Right kidney (tissue), 9 donors: ENCODE measurements at places on chromosomes 5 and 9.

GRCh38 chr9:37295178-37295577 is 127.3 kb upstream of the GRHPR start:
- DNase-seq, result no peak

GRCh38 chr5:79513308-79513703 is 628 bp downstream of the HOMER1 start:
- peak; percentile 71 for DNase-seq

DNA sequence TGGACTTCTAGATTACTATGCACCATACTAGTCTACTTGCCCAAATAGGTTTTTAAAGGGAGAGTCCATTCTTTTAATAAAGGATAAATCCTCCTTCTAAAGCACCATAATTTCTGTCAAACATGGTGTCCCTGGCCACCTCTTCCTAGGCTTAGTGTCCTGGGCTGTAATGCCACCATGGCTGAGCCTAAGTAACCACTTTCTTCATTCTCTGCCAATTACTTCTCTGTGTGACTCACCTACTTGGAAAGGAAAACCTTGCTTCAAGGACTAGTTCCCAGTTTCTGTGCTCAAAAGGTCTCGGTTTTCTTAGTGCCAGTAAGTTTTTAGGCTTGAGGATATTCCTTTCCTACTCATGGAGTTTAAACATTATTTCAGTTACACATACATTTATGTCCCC is 273.4 kb downstream of the DENND1A start:
- no peak for DNase-seq

DNA sequence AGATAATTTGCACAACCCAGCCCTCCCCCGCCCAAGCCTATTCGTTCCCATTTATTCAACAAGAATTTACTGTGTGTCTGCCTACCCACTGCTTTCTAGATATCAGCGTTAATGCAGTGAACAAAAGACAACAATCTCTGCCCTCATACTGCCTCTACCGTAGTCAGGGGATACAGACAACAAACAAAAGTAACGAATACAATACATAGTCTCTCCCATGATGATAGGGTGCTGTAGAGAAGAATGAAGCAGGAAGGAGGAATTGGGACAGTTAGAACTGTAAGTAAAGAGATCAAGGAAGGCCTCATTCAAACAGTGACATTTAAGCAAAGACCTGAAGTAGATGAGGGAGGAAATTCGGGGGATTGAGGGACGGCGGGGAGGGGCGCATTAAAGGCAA is 1.7 kb downstream of the GFM2 start:
- DNase-seq, result no peak

- DNase-seq, result peak; percentile 69
These were observed 174.9 kb downstream of the ROR2 start for GRCh38 chr9:91775011-91775707.

GRCh38 chr5:109744261-109744660 is 54.5 kb downstream of the MAN2A1 start:
- DNase-seq, result no peak

GRCh38 chr5:138438724-138439476 is at the start of gene REEP2:
Gene REEP2, plus strand, starts transcription at chr5:138439057. Its CDS starts 152 bp downstream, at chr5:138439209.
- DNase-seq, result peak; percentile 65

DNA sequence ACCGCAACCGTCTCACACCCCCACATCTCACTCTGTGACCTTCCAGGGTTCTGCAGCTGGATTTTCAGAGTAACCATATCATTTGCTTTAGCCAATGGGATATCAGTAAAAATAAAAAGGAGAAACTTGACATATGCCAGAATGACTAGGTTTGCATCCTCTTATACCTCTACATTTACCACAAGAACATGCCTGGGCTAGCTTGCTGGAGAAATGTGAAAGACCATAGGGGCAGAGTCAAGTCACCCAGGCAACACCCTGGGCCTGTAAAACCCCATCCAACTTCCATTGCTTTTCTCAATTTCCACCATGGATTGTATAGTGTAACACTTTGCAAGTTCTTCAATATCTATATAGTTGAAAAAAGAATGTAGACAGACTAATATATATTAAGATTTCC is 731.1 kb downstream of the PTPRD start:
- DNase-seq, result no peak

DNA sequence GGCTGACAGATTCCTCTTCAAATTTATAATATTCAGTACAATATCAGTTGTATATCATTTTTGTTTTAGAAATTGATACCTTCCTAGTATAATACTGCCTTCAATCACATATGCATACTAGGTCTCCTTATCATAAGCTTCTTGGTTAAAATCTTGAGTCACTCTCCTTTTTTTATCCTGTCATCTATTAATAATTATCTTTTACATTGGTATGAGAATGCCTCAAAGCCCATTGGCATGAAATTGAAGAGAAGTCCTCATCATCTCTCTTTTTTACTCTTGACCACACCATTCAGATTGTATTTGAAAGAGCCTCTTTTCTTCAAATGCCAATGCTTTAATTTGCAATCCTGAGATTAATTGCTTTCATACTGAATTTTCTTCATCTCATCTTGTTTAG is 810.3 kb downstream of the BRINP1 start:
- DNase-seq, result no peak

DNA sequence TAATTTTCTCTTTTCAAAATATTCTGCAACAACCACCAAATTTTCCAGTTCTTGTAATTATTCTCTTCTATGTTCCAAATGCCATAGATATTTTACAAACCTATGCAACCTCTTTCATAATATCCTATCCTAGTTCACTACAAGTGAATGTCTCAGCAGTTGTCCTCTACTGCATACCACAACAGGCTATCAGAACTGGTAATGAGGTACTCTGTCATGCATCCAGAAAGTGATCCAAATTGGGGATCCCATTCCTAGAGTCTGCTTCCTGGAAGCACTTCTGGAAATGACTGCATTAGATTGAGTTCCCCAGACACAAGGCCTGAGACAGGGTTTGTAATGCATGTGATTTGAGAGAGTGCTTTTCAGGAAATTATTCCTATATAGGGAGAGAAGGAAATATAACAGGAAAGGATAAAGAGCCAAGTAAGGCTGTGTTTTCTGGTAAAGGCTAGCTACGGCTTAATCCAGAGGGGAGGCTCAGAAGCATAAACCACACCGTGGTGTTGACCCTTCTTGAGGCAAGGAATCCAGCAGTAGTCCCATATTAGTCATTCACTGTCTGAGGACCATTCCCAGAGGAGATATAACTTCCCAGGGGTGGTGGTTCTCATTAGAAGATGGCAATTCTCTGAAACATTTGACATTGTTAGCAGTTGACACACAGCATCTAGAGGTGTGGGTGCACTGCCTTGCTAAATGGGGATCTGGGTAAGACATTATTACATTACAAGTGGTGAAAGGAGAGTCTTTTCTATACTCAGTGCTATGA is 80.3 kb upstream of the FST start:
- no peak for DNase-seq

GRCh38 chr9:19481971-19482404 is 73.2 kb downstream of the ACER2 start:
- no peak for DNase-seq

- no peak for DNase-seq
These were observed 9.9 kb upstream of the PRR16 start for GRCh38 chr5:120454094-120454798.

DNA sequence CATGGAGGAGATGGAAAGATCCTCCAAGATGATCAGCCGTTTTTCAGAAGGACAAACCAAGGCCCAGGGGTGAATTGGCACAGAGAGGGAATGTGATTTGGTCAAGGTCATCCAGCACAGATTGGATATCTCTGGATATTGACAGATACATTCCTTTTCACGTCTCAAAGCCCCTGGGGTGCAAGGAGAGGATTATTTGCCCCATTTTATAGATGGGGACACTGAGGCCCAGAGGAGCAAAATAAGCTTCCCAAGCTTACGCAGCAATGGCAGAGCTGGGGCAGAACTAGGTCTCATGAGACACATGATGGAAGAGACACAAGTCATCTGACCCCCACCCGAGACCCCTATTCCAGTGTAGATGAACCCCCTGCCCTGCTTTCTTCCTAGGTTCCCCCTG is 895 bp upstream of the PDGFRB start:
- no peak for DNase-seq

- DNase-seq, result peak; percentile 30
These were observed 86.0 kb downstream of the ZNF608 start for GRCh38 chr5:124660229-124661093.

- DNase-seq, result no peak
These were observed 40.6 kb downstream of the TENT4A start for GRCh38 chr5:6753851-6754250.

DNA sequence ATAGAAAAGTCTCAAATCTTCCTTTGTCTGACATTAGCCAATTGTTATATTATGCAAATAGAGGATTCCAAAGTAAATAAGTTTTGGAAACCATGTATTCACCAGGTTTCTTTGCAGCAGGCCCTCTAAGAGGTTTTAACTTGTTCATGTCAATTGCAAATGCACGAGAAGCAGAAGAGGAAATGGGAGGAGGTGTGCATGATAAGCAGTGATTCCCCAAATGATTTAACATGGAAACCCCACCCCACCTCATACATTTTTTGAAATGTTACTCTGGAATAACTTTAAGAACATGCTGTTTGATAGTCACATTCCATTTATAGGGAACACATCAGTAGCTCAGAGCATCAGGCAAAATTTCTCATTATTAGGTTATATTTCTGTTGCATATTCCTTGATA is 190.7 kb downstream of the DOCK8 start:
- no peak for DNase-seq

- DNase-seq, result no peak
These were observed 239.7 kb downstream of the GADD45G start for GRCh38 chr9:89844535-89844934.

GRCh38 chr9:91417602-91418214 is 5.9 kb downstream of the NFIL3 start:
- DNase-seq, result no peak

- no peak for DNase-seq
These were observed 244.7 kb upstream of the RPS23 start for GRCh38 chr5:82522897-82523296.

DNA sequence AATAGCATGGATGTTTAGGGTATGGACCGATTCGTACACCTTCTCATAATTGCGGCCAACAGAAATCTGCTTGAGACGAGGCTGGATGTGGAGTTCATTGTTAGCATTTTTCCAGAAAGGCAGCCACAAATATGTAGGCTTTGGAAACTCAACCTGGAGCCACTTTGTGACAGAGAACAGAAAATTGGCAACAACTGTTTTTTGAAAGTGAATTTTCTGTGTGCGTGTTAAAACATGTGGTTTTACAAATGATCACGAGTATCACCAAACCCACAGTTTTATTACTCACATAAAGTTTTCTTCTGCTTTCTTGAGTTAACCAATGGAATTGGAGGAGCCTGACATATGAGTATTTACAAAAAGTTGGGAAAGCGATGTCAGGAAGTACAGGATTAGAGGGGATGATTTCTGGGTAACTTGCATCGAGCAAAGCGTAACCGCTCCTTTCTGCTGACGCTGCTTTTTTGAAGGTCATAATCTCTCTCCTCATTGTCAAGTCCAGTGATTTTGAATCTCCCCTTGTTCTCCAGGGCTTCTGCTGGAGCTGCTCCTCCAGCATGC is 138.5 kb upstream of the TAF11L2 start:
- no peak for DNase-seq

DNA sequence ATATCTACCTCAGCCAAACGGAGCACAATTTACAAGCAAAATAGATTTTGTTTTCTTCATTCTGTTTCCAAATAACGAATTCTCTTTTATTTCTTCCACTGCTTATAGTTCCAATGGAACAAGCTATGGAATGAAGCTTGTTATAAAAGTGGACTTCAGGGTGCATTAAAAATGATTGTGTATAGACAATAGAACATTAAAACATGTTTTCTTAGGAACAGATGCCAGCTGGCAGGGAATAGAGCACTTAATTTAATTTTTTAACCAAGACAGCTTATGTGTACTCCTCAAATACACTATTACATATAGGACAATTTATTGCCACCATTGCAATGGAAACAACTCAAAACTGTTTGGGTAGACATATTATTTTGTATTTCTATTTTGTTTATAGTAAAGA is 860.1 kb upstream of the TYRP1 start:
- DNase-seq, result no peak

- DNase-seq, result no peak
These were observed 200.2 kb downstream of the PLK2 start for GRCh38 chr5:58259685-58260152.

- DNase-seq, result no peak
These were observed 4.0 kb upstream of the ABL1 start for GRCh38 chr9:130831077-130831476.

DNA sequence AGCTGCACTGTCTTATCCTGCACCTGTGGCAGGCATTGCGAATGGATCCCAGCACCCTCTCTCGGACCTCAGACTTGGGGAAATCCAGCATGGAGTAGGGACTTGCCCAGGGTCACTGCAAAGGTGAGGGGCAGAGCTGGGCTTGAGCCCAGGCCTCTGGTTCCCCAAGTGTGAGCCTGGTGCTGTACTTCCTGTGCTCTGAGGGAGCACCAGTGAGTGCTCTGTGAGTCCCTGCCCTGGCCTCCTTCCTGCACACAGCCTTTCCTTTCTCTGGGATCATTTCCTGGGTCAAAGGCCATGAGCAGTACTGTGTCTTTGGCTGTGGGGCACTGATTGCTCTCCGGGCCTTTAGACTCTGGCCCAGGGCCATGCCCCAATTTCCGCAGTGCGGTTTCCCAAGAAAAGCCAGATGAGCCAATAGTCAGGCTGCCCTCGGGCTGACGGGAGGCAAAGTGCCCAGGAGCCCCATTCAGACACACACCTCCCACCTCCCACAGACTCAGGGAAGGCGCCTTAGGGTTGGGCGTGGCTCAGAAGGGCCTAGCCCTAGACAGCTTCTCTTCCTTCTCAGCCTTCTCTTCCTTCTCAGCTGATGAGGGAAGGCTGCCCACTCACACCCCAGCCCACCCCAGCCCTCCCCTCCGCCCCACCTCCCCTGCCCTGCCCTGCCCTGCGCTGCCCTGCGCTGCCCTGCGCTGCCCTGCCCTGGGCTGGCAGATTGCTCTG is 23.3 kb upstream of the TRIM14 start:
- DNase-seq, result no peak

DNA sequence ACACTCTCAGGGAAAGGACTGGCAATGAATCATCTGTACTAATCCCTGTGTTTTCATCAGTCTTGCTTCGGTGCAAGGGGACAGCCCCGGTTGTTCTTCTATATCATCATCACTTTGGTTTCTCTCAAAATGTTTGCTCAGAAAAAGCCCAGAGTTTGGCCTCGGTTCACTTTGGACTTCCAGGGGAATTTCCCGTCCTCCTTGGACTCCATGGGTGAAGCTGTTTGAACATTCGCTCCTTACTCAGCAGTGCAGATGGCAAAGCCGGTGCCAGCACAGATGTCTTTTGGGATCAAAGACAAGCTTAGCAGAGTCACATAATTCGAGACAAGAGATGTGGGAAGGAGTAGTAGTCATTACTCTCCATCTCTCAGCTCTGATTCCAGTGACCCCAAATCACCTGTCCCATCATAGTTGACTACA is 69.8 kb upstream of the TNFSF8 start:
- no peak for DNase-seq

- DNase-seq, result no peak
These were observed 82.4 kb downstream of the PCSK1 start for GRCh38 chr5:96350678-96351077.
